NCI-H1092 (cell line): ENCODE measurements at places on chromosomes 1 and 21.
A peak's percentile ranks its signal among the peaks of the same experiment; 100 is the strongest.

GRCh38 chr1:114595602-114596001 is 14.2 kb upstream of the BCAS2 start:
- DNase-seq: no peak

GRCh38 chr1:226404063-226404903 is 3.6 kb downstream of the PARP1 start:
- no peak for DNase-seq

GRCh38 chr1:94093996-94094395 is 27.0 kb downstream of the ABCA4 start:
- DNase-seq: no peak

GRCh38 chr1:54543729-54544496 is 4.1 kb upstream of the ACOT11 start:
- DNase-seq: no peak

DNA sequence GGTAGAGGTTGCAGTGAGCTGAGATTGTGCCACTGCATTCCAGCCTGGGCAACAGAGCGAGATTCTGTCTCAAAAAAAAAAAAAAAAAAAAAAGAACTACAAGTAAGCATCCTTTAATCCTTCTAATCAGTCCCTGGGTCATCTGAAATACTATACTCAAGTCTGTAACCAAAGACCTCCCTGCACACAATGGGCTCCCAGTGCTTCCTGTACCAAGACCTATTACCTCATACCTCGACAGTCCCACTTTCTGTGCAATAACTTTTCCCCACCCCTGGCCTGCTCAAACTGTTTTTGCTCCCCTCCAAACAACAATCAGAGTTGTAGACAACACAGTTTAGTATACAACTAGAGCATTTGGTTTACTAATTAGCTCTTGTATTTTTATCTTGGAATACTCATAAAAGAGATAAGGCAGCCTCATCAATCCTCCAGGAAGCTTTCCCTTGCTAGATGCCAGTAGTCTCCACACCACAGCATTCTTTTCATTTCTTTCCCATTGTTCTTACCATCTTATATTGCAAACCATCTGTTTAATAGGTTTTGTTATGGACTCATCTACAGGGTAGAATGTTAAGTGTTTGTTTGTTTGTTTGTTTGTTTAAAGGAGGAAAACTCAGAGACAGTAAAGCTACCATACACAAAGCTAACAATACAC is 19.2 kb upstream of the RLF start:
- no peak for DNase-seq

- DNase-seq: no peak
These were observed 45.9 kb upstream of the PUM1 start for GRCh38 chr1:31111290-31111951.

GRCh38 chr1:39666772-39667171 is 5.1 kb downstream of the NT5C1A start:
- DNase-seq: no peak

DNA sequence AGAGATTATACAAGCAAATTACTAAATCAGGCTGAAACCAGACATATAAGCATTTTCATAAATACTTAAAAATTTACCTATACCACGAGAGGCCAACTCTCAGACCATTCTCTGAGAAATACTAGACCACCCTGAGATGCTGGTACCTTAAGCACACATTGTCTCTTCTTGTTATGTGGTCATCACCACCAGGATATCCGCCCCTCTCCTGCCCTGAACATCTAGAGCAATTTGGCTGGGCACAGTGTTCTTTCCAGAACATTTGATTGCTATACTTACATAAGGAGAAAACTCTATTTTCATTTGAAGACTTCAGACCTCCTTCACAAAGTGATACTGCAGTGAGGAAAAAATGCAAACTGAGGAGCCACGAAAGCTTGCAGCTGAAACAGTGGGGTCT is 36.2 kb upstream of the DUSP10 start:
- DNase-seq: no peak

DNA sequence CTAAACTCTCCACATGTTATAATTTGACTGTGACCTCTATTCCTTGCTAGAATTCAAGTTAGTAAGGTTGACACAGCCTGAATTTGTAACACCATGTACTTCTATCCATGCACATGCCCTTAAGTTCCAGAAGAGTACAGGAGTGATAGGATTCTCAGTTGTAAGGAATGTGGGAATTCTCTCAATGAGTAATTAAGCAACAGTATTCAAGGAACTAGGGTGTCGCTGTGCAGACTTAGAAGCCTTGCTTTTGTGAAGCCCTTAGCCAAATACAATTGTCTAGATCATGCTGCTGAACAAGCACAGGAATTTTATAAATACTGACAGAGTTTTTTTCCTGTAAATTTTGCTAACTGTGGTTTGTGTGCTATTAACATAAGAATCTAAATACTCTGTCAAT is 276.3 kb upstream of the PTBP2 start:
- DNase-seq: no peak

DNA sequence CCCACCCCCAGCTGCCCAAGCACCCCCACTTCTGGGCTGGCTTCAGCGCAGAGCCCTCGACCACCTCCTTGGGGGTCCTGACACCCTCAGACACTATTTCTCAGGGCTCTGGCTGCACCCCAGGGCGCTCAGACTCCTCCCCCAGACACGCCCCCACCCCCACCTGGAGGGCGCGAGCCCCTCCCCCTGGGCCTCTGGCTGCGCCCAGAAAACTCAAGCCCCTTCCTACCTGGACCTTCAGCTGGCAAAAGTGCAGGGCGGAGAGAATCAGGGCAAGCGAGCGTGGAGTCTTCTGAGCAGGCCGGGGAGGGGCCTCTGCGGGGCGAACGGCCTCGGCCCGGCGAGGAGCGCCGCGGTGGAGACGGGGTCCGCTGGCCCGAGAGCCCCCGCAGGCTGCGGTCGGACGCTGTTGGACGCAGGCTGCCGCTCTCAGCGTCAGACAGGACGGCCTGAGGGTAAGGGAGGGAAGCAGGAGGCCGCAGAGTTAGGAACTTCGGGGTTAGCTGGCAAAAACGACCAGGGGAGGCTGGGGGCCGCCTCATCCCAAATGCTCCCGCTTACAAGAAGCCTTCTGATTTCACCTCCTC is 17.4 kb upstream of the NBPF1 start:
- no peak for DNase-seq

- DNase-seq: no peak
These were observed 65.5 kb upstream of the WNT4 start for GRCh38 chr1:22208268-22208972.

GRCh38 chr1:32764826-32765569 is 52.2 kb downstream of the YARS1 start:
- peak; percentile 85 for DNase-seq

DNA sequence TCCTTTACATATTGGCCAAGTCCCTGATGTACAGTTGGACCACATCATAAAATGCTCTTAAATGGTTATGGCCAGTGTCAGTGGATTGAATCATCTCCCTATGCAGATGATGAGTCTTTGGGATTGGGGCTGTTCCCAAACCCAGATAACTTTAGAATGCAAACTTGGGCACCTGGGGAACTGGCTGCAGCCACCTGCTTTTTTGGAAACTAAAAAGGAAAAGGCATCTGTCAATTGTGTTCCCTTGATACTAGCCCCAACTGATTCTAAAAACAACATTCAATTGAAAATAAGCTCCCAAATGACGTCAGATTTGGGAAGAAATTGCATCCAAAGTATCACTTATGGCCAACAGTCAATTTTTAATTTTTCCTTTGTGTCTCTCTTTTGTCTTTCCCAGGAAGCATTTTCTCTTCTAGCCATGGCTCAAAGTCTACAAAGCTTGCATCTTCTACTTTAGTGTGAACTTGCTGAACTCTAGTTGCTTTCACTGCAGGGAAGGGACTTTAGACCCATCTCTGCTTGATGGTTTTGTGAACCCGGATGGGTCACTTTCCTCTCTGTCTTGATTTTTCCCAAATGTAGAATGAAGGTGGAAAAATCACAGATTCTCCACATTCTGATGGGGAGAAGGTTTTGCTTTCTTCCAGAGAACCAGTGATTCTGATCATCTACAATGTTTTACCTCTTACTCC is 402.3 kb upstream of the USP24 start:
- DNase-seq: no peak

- no peak for DNase-seq
These were observed 123.9 kb upstream of the GRIK3 start for GRCh38 chr1:37158113-37158749.

GRCh38 chr1:54002544-54003248 is 15.3 kb downstream of the LDLRAD1 start:
- no peak for DNase-seq

DNA sequence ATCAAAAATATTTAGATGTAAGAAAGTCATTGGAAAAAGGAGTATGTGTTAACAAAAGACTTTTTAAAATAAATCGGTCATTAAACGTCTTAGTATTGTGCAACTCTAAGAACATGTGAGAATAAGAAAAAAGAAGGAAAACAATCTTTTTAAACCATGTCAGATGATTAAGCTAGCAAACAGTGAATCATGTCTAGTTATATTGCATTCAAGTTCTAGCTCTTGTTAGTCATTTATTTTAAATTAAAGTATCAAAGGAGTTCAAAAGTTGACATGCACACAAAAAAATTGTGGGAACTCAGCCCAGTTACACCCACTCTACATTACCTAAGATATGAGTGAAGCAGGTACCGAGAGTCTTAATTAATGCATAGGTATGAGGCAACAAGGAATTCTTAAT is 9.8 kb downstream of the FRRS1 start:
- no peak for DNase-seq

GRCh38 chr1:67342076-67342890 is 34.6 kb downstream of the IL12RB2 start:
- DNase-seq: no peak

GRCh38 chr1:65224681-65225091 is 76.7 kb downstream of the AK4 start:
- DNase-seq: no peak

DNA sequence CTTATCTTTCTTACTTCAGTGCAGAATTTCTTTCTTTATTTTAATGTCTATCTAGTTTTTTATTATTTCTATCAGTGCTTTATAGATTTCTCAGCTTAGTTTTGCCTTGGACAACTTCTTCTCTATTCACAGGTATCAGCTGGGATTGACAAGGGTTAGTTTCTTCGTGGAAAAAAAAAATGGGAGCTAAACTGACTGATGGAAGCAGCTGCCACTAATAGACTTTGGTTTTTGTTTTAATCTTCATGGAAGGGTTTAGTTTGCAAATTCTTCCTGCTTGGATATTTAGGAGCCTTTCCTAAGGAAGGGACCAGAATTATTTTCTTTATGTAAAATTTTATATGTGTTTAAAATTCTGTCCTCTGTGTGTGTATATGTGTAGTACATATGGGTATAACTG is 306.1 kb upstream of the FMN2 start:
- no peak for DNase-seq

DNA sequence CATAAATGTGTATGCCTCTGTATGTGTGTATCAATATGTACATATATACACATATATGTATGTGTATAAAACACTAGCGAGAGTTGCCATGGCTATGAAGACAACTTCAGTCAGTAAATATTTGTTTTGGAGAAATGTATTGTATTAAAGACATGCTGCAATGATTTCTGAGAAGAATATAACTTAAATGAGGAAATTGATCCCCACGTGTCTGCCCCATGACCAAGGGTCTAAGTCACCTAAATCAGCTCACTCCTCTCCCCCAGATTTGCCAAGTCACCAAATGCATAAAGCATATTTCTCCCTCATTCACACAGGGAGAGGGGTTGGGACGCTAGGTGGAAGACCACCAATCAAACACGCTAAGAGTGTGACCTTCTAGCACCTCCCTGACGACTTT is 58.3 kb upstream of the LYST start:
- DNase-seq: no peak

DNA sequence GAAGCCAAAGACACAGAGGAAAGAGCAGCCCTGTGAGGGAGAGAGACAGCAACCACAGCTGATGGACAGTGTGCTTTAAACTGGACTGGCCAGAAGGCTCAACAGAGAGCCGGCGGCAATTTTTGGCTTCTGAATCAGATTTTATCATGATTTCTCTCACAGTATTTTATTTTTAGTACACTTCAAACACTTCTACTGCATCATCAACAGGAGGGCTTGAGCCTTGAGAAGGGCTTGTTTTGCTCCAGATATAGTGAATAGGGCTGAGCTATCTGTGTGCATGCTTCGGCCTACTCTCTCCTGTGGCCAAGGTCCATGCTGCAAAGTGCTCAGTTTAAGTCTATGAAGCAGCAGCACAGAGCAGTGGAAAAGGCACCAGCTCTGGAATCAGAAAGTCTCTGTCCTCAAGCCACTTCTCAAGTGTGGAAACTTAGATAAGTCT is 33.3 kb downstream of the ADCY10 start:
- DNase-seq: no peak
